Cardiac muscle cell (in vitro differentiated cells and primary cell): ENCODE measurements at places on chromosomes 13 and 19. TPM values are rescaled to one million over a fixed set of nuclear protein-coding genes. Genes with fewer than 3 reads are reported as not detected.

The CEACAM20 gene
- total RNA-seq, result not detected in 2 replicates

DNA sequence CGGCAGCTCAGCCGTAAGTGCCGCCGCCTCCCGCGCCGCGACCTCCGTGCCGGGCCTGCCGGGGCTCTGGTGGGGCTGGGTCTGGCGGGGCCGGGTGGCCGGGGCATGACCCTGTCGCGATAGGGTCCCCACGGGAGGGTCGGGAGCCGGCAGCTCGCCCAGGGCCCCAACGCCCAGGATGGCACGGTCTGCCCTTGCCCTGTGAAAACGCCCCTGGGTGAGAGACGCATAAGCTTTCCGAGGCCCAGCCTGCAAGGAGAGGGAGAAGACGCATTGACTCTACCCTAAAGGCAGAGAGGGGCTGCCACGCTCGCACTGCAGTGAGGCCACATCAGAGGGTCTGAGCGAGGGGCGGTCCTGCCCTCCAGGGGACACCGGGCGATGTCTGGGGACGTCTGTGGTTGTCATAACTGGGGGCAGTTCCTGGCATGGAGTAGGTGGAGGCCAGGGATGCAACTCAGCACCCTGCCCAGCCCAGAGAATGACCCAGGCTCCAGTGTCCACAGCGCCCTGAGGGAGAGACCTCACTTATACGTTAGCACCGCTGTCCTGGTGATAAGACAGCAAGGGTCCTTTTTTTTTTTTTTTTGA, 539 bp downstream of the ZNF554 start:
- H3K27me3 ChIP-seq, result no peaks in the 10 kb centered on the region
- no peaks in the 10 kb centered on the region for H3K4me1 ChIP-seq
- peak overlapping the region; percentile 83 for H3K27ac ChIP-seq
- H3K4me3 ChIP-seq, result peak overlapping the region; percentile 78
- no peak for DNase-seq

The RGL3 gene
- total RNA-seq, result 29.2 and 52.1 TPM in 2 replicates

DNA sequence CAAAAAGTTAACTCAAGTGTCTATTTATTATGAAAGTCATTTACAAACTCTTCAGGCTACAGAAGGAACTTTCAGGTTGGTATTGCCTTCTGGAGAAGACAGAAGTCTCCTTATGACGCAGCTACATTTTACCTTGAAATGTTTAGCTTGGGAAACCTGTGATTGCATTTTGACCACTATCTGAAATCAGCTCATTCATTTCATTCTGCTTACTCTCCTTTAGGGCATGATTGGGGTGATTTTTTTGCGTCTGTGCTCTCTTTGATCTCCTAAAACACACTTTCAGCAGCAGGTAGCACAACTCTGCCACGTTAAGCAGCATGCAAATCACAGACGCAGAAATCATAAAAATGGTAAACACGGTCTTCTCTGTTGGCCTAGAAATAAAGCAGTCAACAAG, 9.6 kb downstream of the GJB6 start:
- DNase-seq, result no peak
- H3K36me3 ChIP-seq, result no peaks in the 10 kb centered on the region
- H3K4me3 ChIP-seq, result no peak overlapping the region
- H3K4me1 ChIP-seq, result no peaks in the 10 kb centered on the region
- H3K27ac ChIP-seq, result no peak overlapping the region

GRCh38 chr19:1698636-1699035, 46.2 kb upstream of the TCF3 start:
- no peak overlapping the region for H3K27ac ChIP-seq
- no peak overlapping the region for H3K4me3 ChIP-seq
- no peaks in the 10 kb centered on the region for H3K4me1 ChIP-seq
- DNase-seq, result no peak

- DNase-seq, result no peak
- no peak overlapping the region for H3K4me3 ChIP-seq
- no peaks in the 10 kb centered on the region for H3K27me3 ChIP-seq
- peaks cover 66% of the 10 kb centered on the region for H3K36me3 ChIP-seq
- no peak overlapping the region for H3K27ac ChIP-seq
- H3K4me1 ChIP-seq, result peaks cover 7% of the 10 kb centered on the region
Observed at GRCh38 chr19:6417713-6418561, 6.7 kb downstream of the KHSRP start.

DNA sequence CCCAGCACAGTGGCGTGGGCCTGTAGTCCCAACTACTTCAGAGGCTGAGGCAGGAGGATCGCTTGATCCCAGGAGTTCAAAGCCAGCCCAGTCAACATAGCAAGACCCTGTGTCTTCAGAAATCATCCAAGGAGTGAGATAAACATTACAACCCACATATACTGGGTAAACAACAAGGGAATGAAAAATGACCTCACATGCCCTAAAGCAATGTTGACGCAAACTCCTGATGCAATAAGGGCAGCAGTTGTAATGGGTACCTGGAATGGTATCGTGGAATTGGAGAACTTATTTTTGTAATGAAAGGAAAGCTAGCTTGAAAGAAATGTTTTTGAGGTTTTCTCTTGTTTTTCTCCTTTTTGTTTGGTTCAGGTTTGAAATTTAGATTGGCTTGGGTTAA, 24.5 kb upstream of the LGALS16 start:
- H3K4me3 ChIP-seq, result no peak overlapping the region
- no peaks in the 10 kb centered on the region for H3K27me3 ChIP-seq
- no peaks in the 10 kb centered on the region for H3K4me1 ChIP-seq
- H3K27ac ChIP-seq, result no peak overlapping the region
- H3K36me3 ChIP-seq, result no peaks in the 10 kb centered on the region

The CGB8 gene
- total RNA-seq, result not detected in 2 replicates

GRCh38 chr19:4806384-4806783, 14.8 kb downstream of the FEM1A start:
- no peak for DNase-seq
- H3K4me3 ChIP-seq, result no peak overlapping the region
- no peaks in the 10 kb centered on the region for H3K36me3 ChIP-seq
- H3K27ac ChIP-seq, result no peak overlapping the region
- H3K4me1 ChIP-seq, result peaks cover 5% of the 10 kb centered on the region
- H3K27me3 ChIP-seq, result no peaks in the 10 kb centered on the region

DNA sequence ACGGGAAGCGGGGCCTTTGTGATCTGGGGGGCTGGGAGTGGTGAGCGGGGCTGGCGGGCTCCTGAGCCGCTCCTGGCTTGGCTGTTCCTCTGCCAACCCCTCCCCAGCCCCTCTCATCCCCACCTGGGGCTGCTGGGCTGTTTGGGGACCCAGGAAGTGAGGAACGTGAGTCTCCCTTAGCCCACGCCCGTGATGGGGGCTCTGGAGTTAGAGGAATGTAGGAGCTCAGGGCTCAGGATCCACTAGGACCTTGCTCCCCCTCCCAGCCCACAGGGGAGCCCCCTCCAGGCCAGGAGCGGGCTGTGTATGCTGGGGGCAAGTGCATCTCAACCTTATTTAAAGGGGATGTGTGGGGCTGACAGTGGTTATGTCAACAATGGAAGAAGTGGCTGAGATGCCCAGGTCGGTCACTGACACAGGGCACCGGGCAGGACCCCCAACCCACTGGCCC, 134.1 kb downstream of the URI1 start:
- no peaks in the 10 kb centered on the region for H3K4me1 ChIP-seq
- no peaks in the 10 kb centered on the region for H3K36me3 ChIP-seq
- no peak for DNase-seq
- no peak overlapping the region for H3K27ac ChIP-seq
- no peak overlapping the region for H3K4me3 ChIP-seq
- no peaks in the 10 kb centered on the region for H3K27me3 ChIP-seq

GRCh38 chr19:18879579-18880373, 16.2 kb downstream of the CERS1 start:
- H3K36me3 ChIP-seq, result peaks cover 32% of the 10 kb centered on the region
- H3K27ac ChIP-seq, result no peak overlapping the region
- no peak for DNase-seq
- no peak overlapping the region for H3K4me3 ChIP-seq
- no peaks in the 10 kb centered on the region for H3K27me3 ChIP-seq

The GFY gene
- 1.8 and 2.0 TPM in 2 replicates for total RNA-seq

DNA sequence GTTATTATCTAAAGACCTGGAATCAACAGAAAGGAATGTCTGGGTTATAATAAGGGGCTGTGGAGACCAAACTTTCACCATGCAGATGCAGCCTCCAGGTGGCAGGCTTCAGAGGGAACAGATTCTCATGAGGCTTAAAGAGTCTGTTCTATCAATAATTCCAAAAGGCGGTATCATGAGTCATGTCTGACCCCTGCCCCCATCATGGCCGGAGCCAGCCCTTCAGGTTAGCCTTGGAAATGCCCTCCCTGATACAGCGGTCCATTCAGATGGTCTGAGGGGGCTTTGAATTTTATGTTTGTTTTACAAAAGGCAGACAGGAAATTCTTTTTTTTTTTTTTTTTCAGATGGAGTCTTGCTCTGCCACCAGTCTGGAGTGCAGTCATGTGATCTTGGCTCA, 21.7 kb upstream of the LAMP1 start:
- no peaks in the 10 kb centered on the region for H3K4me1 ChIP-seq
- DNase-seq, result peak; percentile 58
- H3K27ac ChIP-seq, result no peak overlapping the region
- H3K27me3 ChIP-seq, result no peaks in the 10 kb centered on the region

DNA sequence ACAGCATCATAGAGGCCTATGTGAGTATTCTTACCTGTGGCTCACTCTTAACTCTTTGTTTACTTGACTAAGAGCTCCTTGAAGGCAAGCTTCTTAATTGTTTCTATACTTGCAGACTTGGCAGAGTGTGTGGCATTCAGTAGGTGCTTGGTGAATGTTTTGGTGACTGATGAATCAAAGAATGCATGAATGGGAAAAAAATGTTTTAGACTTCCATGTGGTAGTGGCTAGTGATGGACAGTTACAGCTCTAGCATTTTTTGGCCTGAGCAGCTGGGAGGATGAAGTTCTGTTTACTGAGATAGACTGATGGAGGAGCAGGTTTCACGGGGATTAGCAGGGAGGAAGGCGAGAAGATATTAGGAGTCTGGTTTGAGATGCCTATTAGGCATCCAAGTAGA, 13.6 kb downstream of the HAS1 start:
- H3K4me3 ChIP-seq, result no peak overlapping the region
- H3K27ac ChIP-seq, result no peak overlapping the region
- H3K4me1 ChIP-seq, result no peaks in the 10 kb centered on the region
- peaks cover 10% of the 10 kb centered on the region for H3K36me3 ChIP-seq

- peak; percentile 55 for DNase-seq
- H3K27ac ChIP-seq, result no peak overlapping the region
- no peaks in the 10 kb centered on the region for H3K36me3 ChIP-seq
- no peaks in the 10 kb centered on the region for H3K4me1 ChIP-seq
- H3K4me3 ChIP-seq, result no peak overlapping the region
- peaks cover under 1% of the 10 kb centered on the region for H3K27me3 ChIP-seq
Observed at GRCh38 chr19:7602935-7603497, 7.4 kb downstream of the CAMSAP3 start.

GRCh38 chr13:29722415-29722814, 126.9 kb upstream of the SLC7A1 start:
- H3K27ac ChIP-seq, result no peak overlapping the region
- DNase-seq, result no peak
- no peaks in the 10 kb centered on the region for H3K27me3 ChIP-seq
- no peaks in the 10 kb centered on the region for H3K36me3 ChIP-seq

DNA sequence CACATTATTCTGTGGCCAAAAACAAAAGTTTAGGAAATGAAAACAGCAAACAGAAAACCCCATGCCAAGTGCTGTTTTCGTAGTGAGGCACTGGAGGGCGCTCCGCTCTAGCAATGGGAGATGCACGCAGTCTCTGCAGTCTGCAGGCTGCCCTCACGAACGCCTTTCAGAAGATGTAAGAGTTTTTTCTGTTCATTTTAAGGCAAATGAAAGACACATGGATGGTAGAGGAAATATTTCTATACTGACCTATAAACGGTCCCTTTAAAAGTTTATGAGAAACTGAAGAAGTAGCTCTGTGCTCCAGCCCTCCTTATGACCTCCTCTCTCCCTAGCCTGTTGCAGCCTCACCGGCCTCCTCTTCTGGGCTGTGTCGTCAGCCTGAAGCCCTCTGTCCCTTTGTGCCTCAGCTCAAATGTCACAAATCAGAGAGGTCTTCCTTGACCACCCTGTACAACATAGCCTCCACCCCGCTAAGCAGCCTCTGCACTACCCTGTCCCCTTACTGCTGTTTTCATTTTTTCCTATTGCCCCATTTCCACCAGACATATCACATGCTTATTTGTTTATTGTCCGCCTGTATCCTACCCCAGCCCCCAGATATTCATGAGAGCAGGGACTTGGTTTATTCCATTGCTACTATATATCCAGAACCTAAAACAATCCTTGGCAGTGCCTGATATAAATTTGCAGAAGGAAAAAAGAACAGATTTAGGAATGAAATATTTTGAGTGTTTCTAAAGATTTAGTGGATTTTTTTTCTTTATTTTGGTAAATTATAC, 116.4 kb downstream of the TM9SF2 start:
- peak; percentile 70 for DNase-seq
- no peak overlapping the region for H3K4me3 ChIP-seq
- H3K4me1 ChIP-seq, result peaks cover 6% of the 10 kb centered on the region
- H3K36me3 ChIP-seq, result no peaks in the 10 kb centered on the region

GRCh38 chr13:36700170-36700569, 26.4 kb downstream of the SERTM1 start:
- no peak for DNase-seq
- H3K4me1 ChIP-seq, result no peaks in the 10 kb centered on the region
- H3K36me3 ChIP-seq, result no peaks in the 10 kb centered on the region
- no peak overlapping the region for H3K27ac ChIP-seq
- H3K4me3 ChIP-seq, result no peak overlapping the region

The ZNF625 gene
- 11.5 and 20.6 TPM in 2 replicates for total RNA-seq

DNA sequence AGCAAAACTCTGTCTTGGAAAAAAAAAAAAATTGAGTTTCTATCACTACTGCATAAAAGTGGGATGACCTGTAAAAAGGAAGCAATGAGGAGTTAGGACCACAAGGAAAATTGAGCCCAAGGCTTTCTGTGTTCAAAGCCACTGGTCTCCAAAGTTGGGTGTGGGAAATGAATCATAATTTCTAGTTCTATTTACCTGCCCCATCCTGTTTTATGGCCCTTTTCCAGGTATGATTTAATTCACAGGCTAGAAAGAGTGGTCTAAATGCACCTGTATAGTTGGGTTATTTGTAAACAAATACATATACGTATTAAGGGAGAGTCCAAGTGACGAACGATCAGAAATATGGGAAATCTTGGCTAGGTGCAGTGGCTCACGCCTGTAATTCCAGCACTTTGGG, 5.9 kb upstream of the DCAF15 start:
- H3K27me3 ChIP-seq, result no peaks in the 10 kb centered on the region
- H3K4me1 ChIP-seq, result no peaks in the 10 kb centered on the region
- H3K36me3 ChIP-seq, result no peaks in the 10 kb centered on the region
- H3K4me3 ChIP-seq, result no peak overlapping the region
- DNase-seq, result no peak
- H3K27ac ChIP-seq, result no peak overlapping the region

- H3K4me3 ChIP-seq, result no peak overlapping the region
- H3K4me1 ChIP-seq, result peaks cover 22% of the 10 kb centered on the region
- DNase-seq, result peak; percentile 84
- no peaks in the 10 kb centered on the region for H3K36me3 ChIP-seq
- H3K27ac ChIP-seq, result peak overlapping the region; percentile 49
Observed at GRCh38 chr13:76790980-76791819, 95.0 kb downstream of the KCTD12 start.

The IZUMO2 gene
- not detected in 2 replicates for total RNA-seq

The PEAK3 gene
- 0.48 TPM in 1 of 2 replicates, not detected in the other for total RNA-seq

The ZNF324 gene
- 24.7 and 27.8 TPM in 2 replicates for total RNA-seq
